ENCODE measurements at places on chromosomes 2 and 18. TPM values are rescaled to one million over a fixed set of nuclear protein-coding genes. Genes with fewer than 3 reads are reported as not detected.

HOXD3 gene
- 10.9 TPM for total RNA-seq

FKBP1B gene
- 8.5 TPM for total RNA-seq

DNA sequence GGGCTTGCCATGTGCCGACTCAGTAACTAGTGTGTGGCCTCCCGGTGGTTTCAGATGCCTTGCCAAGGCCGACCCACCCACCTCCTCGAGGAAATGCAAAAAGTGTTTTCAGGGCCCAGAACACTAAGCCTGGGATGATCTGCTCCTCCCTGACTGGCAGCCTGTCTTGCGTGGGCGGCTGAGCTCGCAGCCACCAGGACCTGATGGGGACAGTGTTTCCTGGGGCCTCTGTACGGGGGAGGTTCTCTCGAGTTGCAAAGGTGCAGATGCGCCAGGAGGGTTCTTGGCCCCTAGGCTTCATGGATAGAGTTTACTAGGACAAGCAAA lies 85.2 kb downstream of the GLI2 start:
- DNase-seq: peak; percentile 54

KCNS3 gene
- 6.2 TPM for total RNA-seq

- DNase-seq: peak; percentile 92
Observed at GRCh38 chr2:167292430-167293171, 404.3 kb downstream of the XIRP2 start.

GRCh38 chr18:56021136-56021808 lies 433.3 kb upstream of the TCF4 start:
- no peak for DNase-seq

GRCh38 chr2:42929546-42930024 lies 137.2 kb upstream of the HAAO start:
- no peak for DNase-seq

GRCh38 chr2:5315512-5315911 lies 376.7 kb upstream of the SOX11 start:
- no peak for DNase-seq

DNA sequence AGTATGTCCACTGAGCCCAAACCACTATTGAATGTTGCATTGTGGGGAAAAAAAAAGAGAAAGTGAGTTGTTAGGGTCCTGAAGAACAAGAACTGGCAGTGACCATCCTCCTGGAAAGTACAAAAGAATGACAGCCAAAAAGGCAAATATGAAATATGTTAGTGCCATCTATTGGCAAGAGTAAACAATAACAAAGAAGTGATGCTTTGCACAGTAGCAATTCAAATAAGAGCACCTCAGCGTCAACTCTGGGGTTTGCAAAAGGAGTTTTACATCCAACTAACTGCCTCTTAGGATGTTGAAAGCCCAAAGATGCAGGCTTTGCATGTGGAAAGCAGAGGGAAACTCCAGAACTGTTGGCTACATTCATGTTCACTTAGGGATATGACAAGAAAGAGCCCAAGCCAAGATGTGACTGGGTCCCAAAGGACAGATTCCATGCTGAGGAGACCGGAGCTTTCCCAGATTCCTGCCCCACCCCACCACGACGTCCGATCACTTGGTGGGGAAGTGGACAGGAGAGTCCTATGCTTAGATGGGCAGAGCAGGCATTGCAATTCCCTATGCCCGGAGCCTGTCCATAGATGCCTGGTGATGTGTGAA lies 15.6 kb downstream of the TRABD2A start:
- DNase-seq: no peak

GRCh38 chr2:215597577-215597976 lies 161.7 kb upstream of the FN1 start:
- DNase-seq: no peak

RNF152 gene
- total RNA-seq: 4.2 TPM

DNA sequence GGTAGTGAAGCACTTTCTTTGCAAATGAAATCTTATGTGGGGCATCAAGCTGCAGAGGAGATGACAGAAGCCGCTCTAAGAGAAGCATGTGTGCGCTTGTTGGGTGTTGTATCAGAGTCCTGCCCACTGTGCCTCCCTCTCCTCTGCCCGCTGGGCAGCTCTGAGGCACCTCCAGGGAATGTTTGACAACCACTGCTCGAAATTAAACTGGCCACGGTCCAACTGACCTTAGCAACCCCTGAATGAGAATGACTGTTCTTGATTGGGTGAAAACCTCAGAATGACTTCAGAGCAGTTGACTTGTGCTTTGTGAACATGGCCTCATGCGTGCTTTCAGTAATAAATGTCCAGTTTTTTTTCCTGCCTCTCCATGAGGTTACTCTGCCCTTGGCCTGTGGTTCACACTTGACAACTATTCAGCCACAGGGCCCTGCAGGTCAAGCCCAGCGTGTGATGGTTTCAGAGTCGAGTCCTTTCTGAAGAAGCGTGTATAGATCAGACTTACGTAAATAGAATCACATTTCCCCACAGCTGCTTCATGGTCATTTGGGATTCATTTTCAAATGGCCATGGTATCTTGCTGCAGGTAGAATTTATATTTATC lies 94.9 kb downstream of the SLC4A3 start:
- peak; percentile 62 for DNase-seq

GRCh38 chr2:202184557-202184956 lies 53.8 kb downstream of the SUMO1 start:
- DNase-seq: no peak

- DNase-seq: no peak
Observed at GRCh38 chr2:112342067-112342550, 66.7 kb downstream of the ZC3H6 start.

B3GNT7 gene
- 0.63 TPM for total RNA-seq

CCDC68 gene
- 3.5 TPM for total RNA-seq
